ENCODE measurements at places on chromosomes 3 and 15. TPM values are rescaled to one million over a fixed set of nuclear protein-coding genes. Genes with fewer than 3 reads are reported as not detected.

GRCh38 chr3:141561426-141562034 is 74.7 kb downstream of the RASA2 start:
- DNase-seq: no peak
- peaks cover 13% of the 10 kb centered on the region for H3K4me1 ChIP-seq
- H3K27me3 ChIP-seq: no peaks in the 10 kb centered on the region
- no peak overlapping the region for H3K4me3 ChIP-seq
- peaks cover 31% of the 10 kb centered on the region for H3K36me3 ChIP-seq

GRCh38 chr3:140344601-140345205 is 333.2 kb upstream of the TRIM42 start:
- H3K27me3 ChIP-seq: no peaks in the 10 kb centered on the region
- H3K36me3 ChIP-seq: no peaks in the 10 kb centered on the region
- no peak overlapping the region for H3K27ac ChIP-seq
- no peak overlapping the region for H3K4me3 ChIP-seq
- no peak for DNase-seq

GRCh38 chr3:107881509-107881908 is 209.3 kb downstream of the CD47 start:
- H3K36me3 ChIP-seq: no peaks in the 10 kb centered on the region
- H3K27ac ChIP-seq: no peak overlapping the region
- no peak overlapping the region for H3K4me3 ChIP-seq
- H3K4me1 ChIP-seq: no peaks in the 10 kb centered on the region
- DNase-seq: no peak

DNA sequence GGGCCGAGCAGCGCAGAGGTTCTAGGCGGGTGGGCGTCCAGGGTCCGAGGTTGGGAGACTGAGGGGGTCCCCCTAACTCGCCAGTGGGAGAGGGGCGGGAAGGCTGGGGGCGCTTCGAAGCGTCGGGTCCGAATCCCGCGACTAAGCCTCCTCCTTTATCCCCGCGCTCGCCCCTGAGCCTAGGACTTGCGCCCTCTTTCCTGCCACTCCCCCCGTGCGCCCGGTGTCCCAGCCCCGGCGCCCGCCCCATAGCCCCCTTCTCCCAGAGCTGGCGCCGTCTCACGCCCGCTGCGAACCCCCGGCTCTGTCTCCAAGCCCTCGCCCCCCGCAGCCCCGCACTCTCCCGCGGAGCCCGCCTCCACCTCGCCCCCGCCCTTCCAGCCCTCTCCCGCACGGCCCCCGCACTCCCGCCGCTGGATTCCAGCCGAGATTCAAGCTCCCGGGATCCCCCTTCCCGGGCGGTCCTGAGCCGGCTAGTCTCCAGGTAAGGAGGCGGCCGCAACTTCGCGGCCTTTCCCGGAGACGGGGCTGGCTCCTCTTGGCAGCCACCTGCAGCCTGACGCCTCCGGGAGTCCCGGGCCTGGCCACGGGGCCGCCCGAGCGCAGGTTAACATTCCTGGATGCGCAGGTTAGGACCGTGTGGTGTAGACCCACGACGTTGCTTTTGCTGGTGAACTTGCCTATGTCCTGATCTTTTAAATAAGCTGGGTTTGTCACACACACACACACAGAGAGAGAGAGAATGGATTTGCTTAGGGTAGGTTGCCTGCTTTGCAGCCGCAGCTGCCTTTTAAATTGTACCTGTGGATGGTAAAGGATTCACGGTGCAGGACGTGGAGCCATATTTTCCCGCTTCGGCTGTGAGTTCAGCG is 563 bp downstream of the PXYLP1 start:
- peak overlapping the region; percentile 74 for H3K27ac ChIP-seq
- H3K4me1 ChIP-seq: peaks cover 22% of the 10 kb centered on the region
- peak overlapping the region; percentile 97 for H3K4me3 ChIP-seq

DNA sequence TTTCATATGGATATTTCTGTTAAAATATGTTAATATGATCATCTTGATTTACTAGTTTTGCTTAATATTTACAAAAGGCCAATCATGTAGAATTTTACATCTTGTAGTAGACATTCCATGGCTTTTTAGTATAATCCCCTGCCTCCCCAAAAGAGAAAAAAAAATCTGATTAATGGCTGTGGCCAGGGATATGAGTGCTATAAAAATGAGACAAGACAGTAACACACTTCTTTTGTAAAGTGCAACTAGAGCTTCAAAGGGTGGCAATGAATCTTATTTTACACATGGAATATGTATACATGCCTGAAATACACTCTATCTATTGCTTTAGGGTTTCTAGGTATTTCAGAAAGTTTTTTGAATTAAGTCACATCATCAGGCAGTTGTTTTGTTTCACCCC is 112.2 kb upstream of the NANOGP8 start:
- DNase-seq: no peak
- H3K27me3 ChIP-seq: no peaks in the 10 kb centered on the region
- H3K36me3 ChIP-seq: no peaks in the 10 kb centered on the region
- no peaks in the 10 kb centered on the region for H3K4me1 ChIP-seq
- no peak overlapping the region for H3K4me3 ChIP-seq

DNA sequence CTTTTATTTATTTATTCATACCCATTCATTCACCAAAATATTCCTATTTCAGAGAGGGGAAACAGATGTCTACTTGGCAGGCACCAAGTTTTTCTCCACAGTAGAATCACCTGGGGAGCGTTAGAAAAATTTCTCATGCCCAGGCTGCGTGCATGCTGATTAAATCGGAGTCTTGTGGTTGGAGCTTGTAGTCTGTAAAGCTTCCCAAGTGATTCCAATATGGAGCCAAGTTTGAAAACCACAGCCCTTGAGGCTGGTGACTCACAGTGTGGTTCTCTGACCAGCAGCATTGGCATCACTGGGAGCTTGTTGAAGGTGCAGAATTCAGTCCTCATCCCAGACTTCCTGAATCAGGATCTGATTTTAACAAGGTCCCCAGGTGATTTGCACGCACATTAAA is 49.7 kb downstream of the PDHB start:
- peak overlapping the region; percentile 38 for H3K27ac ChIP-seq
- peaks cover 36% of the 10 kb centered on the region for H3K4me1 ChIP-seq
- no peak for DNase-seq

GRCh38 chr3:32177702-32178198 is 60.7 kb upstream of the CMTM8 start:
- H3K36me3 ChIP-seq: no peaks in the 10 kb centered on the region
- H3K4me1 ChIP-seq: peaks cover 4% of the 10 kb centered on the region
- H3K27me3 ChIP-seq: no peaks in the 10 kb centered on the region
- H3K27ac ChIP-seq: no peak overlapping the region
- DNase-seq: no peak
- no peak overlapping the region for H3K4me3 ChIP-seq

DNA sequence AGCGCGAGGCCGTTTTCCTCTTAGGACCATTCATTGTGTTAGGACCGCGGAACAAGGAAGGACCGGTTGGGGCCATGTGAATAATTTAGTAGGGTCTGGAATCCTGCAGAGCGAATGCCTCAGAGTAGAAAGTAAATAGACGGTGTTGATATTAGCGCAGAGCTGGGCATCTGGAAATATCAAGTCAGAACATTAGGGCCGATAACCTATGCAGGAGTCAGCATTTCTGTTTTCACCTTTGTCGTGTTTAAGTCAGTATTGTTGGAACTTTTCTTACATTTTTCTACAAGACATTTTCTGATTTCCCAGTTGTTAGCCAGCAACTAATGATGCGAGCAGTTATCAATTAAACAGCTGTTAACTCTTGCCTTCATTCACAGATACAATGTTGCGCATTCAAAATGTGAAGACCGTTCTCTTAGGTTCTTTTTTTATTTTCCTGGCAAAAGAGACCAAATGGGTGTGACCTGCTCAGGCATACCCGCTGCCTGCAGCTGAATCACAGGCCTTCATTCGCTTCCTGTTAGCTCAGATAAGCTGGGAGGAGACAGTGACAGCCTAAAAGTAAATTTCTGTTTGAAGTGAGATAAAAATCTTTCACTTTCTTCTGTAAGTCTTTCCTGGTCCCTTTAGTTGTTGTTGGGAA is 966 bp upstream of the PKM start:
- H3K36me3 ChIP-seq: no peaks in the 10 kb centered on the region
- DNase-seq: no peak
- peaks cover 53% of the 10 kb centered on the region for H3K4me1 ChIP-seq
- H3K27ac ChIP-seq: peak overlapping the region; percentile 97
- no peaks in the 10 kb centered on the region for H3K27me3 ChIP-seq

- H3K4me3 ChIP-seq: no peak overlapping the region
- no peak for DNase-seq
- no peaks in the 10 kb centered on the region for H3K36me3 ChIP-seq
- H3K27ac ChIP-seq: no peak overlapping the region
- peaks cover 9% of the 10 kb centered on the region for H3K4me1 ChIP-seq
These were observed 829.3 kb upstream of the CFAP20DC start for GRCh38 chr3:59879031-59879581.

DNA sequence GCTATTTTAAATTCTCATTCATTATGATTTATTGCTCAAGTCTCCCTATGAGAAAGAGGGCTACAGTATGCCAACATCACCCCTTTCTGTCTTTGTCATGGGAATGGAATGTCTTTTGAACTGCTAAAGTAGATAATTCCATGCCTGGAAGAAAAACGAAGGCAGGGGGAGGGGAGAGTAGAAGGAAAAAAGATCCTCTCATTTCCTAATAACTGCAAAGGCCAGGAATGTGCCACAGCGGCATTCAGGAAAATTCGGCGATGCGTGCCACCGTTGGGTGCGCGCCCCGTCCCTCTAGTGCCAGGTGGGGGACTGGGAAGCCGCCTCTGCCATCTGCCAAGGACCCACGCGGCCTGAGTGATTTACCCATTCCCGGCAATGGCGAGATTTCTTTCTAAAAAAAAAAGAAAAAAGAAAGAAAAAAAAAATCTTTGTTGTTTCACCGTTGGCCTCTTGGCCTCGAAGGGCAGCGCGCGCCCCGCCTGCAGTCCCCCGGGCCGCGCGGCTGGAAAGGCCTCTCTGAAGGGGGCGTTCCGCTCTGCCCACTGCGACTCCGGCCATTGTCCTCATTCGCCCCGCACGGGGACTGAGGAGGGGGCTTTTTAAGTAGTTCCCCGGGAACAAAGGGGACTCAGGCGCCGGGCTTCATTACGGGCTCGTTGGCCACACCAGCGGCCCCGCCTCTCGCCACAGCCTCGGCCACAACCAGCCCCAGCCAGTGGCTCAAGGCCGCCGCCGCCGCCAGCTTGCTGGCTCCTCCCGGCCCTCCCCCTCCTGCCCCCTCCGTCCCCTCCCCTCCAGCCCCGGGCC is 54.5 kb downstream of the CPN2 start:
- no peaks in the 10 kb centered on the region for H3K36me3 ChIP-seq
- H3K27ac ChIP-seq: peak overlapping the region; percentile 40
- H3K4me3 ChIP-seq: peak overlapping the region; percentile 44
- peaks cover 8% of the 10 kb centered on the region for H3K27me3 ChIP-seq
- peak; percentile 63 for DNase-seq

- no peak overlapping the region for H3K27ac ChIP-seq
- H3K4me3 ChIP-seq: no peak overlapping the region
- H3K36me3 ChIP-seq: no peaks in the 10 kb centered on the region
- no peaks in the 10 kb centered on the region for H3K4me1 ChIP-seq
These were observed 207.0 kb downstream of the NTRK3 start for GRCh38 chr15:88049506-88049905.

DNA sequence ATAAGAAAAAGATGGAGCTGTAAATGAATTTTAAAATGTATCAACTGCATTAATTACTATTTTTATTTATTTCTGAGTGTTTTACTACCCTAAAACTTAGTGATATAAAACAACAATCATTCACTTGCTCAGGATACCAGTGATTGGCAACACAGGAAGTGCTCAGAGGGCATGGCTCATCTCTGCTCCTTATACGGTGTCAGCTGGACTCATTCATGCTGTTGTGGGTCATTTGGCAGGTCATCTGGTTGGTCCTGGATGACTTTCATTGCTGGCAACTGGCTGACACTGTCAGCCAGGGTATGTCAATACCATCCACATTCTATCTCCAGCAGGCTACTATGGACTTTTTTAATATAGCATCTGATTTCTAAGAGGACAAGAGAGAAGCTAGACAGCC is 689.6 kb upstream of the NECTIN3 start:
- H3K4me3 ChIP-seq: no peak overlapping the region
- no peak for DNase-seq
- H3K27me3 ChIP-seq: no peaks in the 10 kb centered on the region
- H3K4me1 ChIP-seq: no peaks in the 10 kb centered on the region

DNA sequence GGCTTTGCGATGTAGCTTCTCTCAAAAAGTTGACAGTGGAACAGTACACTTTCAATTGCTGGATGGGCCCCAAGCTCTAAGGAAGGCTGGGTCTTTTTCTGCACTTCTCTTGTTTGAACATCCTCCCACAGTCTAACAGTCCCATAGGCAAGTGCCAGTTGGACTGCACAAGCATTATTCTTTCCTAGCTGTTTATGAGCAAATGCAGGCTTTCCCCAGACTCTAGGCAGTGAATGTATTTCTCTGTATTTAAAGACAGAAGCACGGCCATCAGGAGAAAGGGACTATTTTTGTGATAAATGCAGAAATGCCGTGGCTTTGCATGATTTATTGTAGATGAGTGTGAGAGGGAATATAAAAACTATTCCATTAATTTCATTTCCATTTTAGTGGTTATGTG is 539.3 kb upstream of the LMCD1 start:
- DNase-seq: no peak
- H3K4me1 ChIP-seq: no peaks in the 10 kb centered on the region
- H3K36me3 ChIP-seq: no peaks in the 10 kb centered on the region
- no peak overlapping the region for H3K4me3 ChIP-seq
- H3K27me3 ChIP-seq: no peaks in the 10 kb centered on the region

DNA sequence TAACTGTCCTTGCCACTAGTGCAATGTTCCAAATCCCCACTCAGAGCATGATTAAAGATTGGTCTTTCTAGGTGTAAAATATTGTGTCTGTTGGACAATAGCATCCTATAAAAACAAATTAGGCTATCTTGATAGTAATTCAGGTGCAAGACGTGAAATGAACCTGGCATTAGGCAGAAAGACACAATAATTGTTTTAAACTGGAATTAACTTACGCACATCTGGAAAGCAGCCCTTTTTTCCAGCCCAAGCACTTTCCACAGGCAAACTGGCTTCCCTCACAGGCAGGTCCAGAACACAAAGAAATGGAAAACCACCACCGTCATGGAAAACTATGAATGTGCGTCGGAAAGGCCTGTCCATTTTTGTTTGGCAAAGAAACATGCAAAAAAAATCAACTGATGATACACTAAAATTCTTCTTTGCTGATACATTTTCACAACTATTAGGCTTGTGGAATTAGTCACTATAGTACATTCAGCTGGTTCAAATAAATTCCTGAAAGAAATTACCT is 474.7 kb upstream of the IL12A start:
- no peak overlapping the region for H3K27ac ChIP-seq
- no peaks in the 10 kb centered on the region for H3K4me1 ChIP-seq
- no peak overlapping the region for H3K4me3 ChIP-seq

- H3K27ac ChIP-seq: no peak overlapping the region
- no peak for DNase-seq
- H3K4me1 ChIP-seq: peaks cover 10% of the 10 kb centered on the region
- H3K4me3 ChIP-seq: no peak overlapping the region
- peaks cover 6% of the 10 kb centered on the region for H3K27me3 ChIP-seq
- H3K36me3 ChIP-seq: no peaks in the 10 kb centered on the region
These were observed 40.9 kb upstream of the PCSK6 start for GRCh38 chr15:101530224-101530958.

- no peaks in the 10 kb centered on the region for H3K27me3 ChIP-seq
- H3K4me3 ChIP-seq: no peak overlapping the region
- no peak for DNase-seq
- no peak overlapping the region for H3K27ac ChIP-seq
These were observed 211.0 kb downstream of the GABRB3 start for GRCh38 chr15:26561896-26562295.

INSYN1 gene
- 38.7 TPM for total RNA-seq

AADACL2 gene
- 23.9 TPM for total RNA-seq

TF gene
- total RNA-seq: 16.5 TPM

All from suprapubic skin (tissue), 4 donors.